ENCODE measurements at places on chromosomes 12 and 14.
A peak's percentile ranks its signal among the peaks of the same experiment; 100 is the strongest.

DNA sequence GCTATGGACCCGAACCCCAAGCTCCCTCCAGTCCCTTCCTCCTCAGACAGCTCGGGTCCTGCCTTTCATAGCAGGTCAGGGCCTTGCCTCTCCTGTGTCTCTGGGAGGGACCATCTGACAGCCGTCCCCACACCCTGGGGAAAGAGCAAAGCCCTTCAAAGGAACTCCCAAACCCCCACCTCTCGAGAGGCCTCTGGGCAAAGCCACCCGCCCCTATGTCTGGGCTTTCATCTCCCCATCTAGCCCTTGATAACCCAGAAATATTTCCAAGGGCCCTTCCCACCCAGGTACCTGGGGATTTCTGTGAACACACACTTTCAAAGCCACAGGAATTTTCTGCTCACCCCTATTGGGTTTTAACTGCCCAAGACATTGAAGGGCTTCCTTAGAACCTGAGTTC lies 32.1 kb downstream of the SNRNP35 start:
- no peak for DNase-seq

- DNase-seq, result no peak
Observed at GRCh38 chr14:55749201-55749812, 169.3 kb downstream of the KTN1 start.

- DNase-seq, result no peak
Observed at GRCh38 chr12:131620520-131620919, 90.4 kb upstream of the SFSWAP start.

- no peak for DNase-seq
Observed at GRCh38 chr14:23300687-23301223, 1.9 kb downstream of the PPP1R3E start.

DNA sequence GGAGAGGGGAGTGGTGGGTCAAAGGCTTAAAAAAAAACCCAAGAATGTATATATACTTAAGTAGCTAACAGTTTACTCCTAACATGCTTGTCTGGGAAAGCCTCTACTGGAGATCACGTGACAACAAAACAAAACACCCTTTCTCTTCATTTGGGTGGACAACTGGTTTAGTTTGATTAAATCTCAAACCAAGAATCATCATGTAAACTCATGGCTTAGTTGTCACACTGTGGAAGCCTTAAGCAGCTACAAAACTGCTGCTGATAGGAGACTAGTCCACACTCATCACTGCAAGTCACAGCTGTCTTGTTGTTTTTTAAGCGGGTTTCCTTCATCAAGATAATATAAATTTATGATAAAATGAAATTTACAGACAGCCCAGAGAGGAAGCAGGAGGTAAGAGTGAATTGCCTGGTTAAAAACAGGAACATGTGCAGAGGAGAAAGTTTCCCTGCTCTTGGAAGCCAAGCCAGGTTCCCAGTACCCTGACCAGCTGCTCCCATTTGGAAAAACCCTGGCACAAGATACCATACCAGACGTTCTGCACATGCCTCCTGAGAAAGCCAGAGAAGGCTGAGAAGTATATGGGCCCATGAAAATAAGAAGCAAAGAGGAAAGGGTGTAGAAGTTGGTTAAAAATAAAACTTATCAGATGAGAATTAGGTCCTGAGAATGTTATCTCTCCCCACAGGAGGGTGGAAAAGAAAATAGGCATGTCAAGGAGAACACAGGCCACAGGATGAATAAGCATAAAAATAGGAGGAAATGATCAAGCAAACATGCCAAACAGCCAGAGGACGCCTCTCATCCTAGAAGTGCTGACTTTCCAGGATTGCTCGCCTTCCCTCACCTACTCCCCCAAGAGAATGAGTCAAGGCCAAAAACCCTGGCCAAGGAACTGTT lies 34.0 kb downstream of the EGLN3 start:
- DNase-seq, result no peak

- DNase-seq, result no peak
Observed at GRCh38 chr12:92845329-92845728, 83.8 kb downstream of the EEA1 start.

- DNase-seq, result no peak
Observed at GRCh38 chr14:21309238-21309636, 29.4 kb downstream of the RPGRIP1 start.

- no peak for DNase-seq
Observed at GRCh38 chr14:64806202-64806861, 73.4 kb downstream of the SPTB start.

- no peak for DNase-seq
Observed at GRCh38 chr12:10740182-10740581, 17.1 kb upstream of the YBX3 start.

GRCh38 chr14:89588016-89588415 lies 171.0 kb upstream of the FOXN3 start:
- no peak for DNase-seq

GRCh38 chr12:57530396-57531142 lies 7.9 kb downstream of the MBD6 start:
- DNase-seq, result no peak

GRCh38 chr12:27179400-27180214 lies 64.5 kb upstream of the STK38L start:
- no peak for DNase-seq

DNA sequence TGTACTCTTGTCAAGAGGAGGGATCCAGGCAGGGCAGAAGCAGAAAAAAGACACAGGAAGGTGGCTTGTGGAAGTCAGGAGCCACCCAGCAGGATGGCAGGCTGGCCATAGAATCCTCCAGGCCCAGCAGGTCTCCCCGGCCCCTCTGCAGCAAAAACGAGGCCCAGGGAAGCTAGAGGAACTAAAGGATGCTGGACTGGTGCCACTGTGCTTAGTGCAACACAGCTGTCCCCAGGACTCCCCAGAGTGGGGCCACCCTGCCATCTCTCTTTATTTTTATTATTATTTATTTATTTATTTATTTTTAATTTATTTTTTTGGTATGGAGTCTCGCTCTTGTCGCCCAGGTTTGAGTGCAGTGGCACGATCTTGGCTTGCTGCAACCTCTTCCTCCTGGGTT lies 54.1 kb downstream of the PITPNM2 start:
- no peak for DNase-seq

GRCh38 chr14:96508900-96509299 lies 6.7 kb downstream of the PAPOLA start:
- no peak for DNase-seq

GRCh38 chr14:102772781-102773570 lies 4.3 kb upstream of the TRAF3 start:
- DNase-seq, result no peak

DNA sequence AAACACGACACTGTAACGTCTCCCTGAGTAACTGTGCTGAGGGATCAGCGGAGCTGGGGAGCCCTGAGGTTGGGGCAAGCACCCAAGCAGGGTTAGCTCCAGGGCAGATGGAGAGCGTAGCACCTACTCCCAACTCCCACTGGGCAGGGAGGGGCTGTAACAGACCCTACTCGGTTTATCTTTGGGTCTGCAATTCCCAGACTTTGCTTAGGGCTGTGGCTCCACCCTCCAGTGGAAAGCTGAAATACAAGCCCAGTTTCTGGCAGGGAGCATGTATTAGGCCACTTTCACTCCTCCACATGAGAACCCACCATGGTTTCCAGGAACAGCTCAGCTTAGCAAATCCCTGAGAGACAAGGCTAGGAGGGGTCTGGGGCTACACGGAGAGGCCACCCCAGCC lies 17.3 kb upstream of the TC2N start:
- no peak for DNase-seq

DNA sequence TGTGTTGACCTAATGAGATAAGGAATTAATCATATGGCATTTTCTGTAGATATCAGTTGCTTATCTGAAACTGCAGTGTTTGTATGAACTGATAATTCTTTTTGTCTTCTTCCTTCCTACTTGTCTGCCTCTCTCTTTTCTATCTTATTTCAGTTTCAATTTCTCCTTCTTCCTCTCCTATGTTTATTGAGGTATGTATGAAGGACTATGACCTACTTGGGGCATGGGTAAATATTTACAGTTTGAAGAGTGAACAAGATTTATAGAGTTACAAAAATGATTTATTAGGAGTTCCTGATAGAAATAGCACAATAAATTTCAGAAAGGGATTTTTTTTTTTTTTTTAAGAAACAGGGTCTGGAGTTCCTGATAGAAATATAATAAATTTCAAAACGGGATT lies 88.7 kb upstream of the MUCL1 start:
- no peak for DNase-seq

DNA sequence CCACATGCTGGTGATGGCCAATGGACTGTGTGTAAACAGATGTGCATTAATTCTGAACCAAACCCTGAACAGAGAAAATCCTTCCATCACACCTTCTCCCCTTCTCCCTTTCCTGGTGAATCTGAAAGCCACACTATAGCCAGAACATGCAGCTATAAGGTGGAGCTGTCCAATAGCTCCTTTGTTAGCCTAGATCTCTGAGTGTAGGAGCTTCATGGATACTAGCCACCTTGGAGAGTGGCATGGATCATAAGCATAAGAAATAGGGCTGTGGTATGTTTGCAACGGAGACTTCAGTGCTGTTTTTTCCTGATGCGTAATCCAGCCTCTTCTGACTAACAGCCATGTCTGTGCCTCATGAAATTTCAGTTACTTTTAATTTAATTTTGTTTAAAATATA lies 364.5 kb downstream of the BTG1 start:
- no peak for DNase-seq

GRCh38 chr12:116818341-116818856 lies 62.8 kb downstream of the HRK start:
- no peak for DNase-seq

DNA sequence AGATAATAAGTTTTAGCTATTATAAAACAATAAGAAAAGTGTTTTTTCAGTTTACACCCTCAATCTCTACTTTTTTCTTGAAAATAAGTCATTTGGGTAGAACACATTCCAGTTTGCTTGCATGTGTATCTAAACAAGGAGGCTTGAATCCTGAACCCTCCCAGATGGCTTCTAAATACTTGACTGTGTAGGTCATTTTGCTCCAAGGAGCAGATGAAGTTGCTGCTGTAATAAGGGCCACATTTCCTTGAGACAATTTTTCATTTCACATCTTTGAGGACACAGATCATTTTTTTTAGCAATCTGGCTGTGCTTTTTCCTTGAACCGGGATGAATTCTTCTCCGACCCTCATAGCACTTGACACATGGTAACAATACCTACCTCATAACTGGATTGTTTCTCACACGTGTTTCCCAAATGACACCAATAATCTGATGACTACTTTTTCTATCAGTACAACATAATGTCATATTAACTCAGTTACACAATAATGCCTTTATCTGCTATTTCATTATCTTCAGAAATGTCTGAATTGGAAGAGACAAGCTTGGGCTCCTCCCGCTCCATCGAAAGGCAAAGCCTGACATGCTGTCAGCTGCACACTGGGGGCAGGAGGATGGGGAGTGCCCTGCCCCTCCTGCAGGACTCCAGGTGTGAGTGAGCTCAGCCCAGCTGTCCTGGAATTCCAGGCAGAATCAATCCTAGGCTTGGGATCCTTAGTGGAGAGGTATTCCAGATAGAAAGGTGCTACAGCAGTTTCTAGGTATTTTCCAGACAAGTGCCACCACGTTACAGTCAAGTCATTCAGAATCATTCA lies 30.9 kb downstream of the GPHB5 start:
- no peak for DNase-seq

GRCh38 chr12:57952766-57953165 lies 11.4 kb downstream of the ATP23 start:
- no peak for DNase-seq

DNA sequence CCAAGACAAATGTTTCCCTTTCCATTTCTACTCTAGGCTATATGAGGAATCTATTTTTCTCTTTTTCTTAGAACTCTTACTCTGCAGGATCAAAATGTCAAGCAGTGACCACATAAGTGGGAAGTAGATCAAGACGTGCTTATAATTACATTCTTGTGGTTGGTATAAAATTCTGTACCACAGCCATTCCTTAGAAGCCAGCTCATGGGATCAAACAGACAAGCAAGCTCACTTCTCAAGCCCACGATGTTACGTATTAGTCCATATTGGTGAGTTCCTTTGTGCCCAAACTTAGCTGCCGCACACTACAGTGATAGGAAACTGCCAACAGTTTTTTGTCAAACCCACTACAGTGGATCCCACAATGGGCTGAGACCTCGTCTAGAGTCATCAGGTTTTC lies 53.4 kb downstream of the IFNG start:
- no peak for DNase-seq

DNA sequence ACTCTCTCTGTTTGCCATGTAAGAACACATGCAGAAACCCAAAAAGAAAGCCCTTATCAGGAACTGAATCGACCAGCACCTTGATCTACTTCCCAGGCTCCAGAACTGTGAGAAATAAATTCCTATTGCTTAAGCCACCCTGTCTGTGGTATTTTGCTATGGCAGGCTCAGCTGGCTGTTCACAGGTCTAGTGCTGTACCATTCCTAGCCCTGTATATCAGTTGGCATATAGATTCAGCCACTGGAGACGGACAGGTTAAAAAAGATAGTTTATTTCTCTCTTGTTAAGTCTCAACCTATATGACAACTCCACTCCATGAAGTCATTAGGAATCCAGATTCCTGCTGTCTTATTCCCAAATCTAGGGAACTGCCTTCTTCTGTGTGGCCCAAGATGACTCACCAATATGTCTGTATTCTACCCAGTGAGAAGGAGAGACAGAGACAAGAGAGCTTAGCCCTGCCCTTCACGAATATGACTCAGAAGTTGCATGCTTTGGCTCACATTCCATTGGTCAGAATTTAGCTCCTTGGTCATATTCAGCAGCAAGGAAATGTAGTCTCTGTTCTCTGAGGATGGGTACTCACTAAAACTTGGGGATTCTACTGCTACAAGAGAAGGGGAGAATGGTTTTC lies 57.0 kb downstream of the PLEKHG7 start:
- no peak for DNase-seq

GRCh38 chr14:97218691-97219430 lies 421.7 kb downstream of the VRK1 start:
- DNase-seq, result peak; percentile 29

- DNase-seq, result no peak
Observed at GRCh38 chr12:89664441-89664840, 44.2 kb downstream of the ATP2B1 start.

- no peak for DNase-seq
Observed at GRCh38 chr12:131097202-131098177, 143.8 kb downstream of the ADGRD1 start.

GRCh38 chr14:99079061-99079727 lies 192.8 kb downstream of the BCL11B start:
- DNase-seq, result no peak

DNA sequence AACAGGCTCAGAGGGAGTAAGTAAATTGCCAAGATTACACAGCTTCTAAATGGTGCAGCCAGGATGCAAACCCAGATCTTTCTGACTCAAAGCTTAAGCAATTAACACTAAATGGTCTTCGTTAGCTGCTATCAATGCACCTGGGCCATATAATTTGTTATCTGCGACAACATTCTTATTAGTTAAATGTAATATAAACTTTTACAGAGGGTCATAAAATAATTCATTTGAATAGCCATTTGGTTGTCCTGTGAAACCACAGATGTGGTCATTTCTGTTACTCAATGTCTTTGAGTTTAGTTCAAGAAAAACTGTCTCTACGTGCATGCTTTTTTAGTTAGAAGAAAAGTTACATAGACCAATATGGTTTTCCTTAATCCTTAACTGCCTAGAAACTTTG lies 22.1 kb upstream of the NAP1L1 start:
- DNase-seq, result no peak

GRCh38 chr14:100747021-100747586 lies 20.4 kb downstream of the DLK1 start:
- no peak for DNase-seq

- no peak for DNase-seq
Observed at GRCh38 chr12:132145334-132145733, 1.1 kb downstream of the NOC4L start.
